AG08395 (cell line): ENCODE measurements at places on chromosomes 5 and 9.

- no peak for DNase-seq
Measured at GRCh38 chr5:141617128-141617527, 1.7 kb downstream of the DIAPH1 start.

GRCh38 chr5:132254321-132254977, 3.0 kb upstream of the PDLIM4 start:
- DNase-seq, result no peak

GRCh38 chr5:179410291-179411160, 65.3 kb upstream of the ADAMTS2 start:
- DNase-seq, result no peak

DNA sequence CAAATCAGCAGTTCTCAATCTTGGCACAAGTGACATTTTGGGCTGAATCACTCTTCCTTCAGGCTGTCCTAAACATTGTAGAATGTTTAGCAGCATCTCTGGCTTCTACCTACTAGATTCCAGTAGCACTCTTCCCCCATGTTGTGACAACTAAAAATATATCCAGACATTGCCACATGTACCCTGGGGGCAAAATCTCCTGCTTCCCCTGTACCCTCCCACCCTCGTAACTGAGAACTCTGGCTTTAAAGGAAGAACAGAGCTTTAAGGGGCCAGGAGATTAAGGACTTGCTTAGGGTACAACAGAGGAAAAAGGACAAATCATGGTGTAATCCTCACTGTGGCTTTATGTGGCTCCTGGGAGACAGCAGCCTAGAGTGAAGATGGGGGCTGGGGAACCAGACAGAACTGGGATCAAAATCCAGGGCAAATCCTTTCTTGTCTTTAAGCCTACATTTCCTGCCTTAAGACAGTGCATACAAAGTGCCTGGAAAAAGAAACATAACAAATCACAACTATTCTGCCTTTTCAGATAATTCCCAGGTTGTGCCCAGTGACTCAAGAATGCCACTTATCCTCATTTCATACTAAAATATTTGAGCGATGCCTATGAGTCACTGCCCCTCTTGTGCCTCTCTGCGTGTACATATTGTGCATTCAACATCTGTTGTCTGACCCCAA, 109.3 kb downstream of the DAPK1 start:
- peak; percentile 81 for DNase-seq

GRCh38 chr9:12785260-12785770, 10.5 kb downstream of the LURAP1L start:
- no peak for DNase-seq

GRCh38 chr5:119274030-119274766, 81.6 kb upstream of the TNFAIP8 start:
- DNase-seq, result no peak

GRCh38 chr9:90073186-90073945, 468.6 kb downstream of the GADD45G start:
- DNase-seq, result no peak

DNA sequence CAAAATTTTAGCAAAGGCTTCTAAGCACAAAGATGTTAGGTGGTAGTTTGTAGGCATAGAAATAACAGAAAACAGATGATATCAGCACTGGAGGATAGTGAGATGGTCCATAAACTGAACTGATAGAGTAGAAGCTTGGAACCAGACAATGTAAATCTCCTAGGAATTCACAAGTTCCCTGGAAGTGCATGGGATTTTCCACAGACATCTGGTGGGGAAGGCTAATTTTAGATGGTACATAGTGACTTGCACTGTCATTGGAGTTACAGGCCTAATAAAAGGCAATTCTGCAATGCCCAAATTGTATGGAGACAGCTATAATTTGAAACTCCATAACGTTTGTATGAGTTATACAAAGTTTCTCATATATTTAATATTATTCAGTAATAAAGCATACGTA, 653.0 kb upstream of the MEF2C start:
- DNase-seq, result no peak

GRCh38 chr9:13128266-13128860, 151.1 kb downstream of the MPDZ start:
- peak; percentile 6 for DNase-seq
